Ascending aorta (tissue), 2 donors: ENCODE measurements at places on chromosomes 12 and 14.

GRCh38 chr12:91617818-91618217 lies 435.2 kb upstream of the DCN start:
- no peak for DNase-seq

DNA sequence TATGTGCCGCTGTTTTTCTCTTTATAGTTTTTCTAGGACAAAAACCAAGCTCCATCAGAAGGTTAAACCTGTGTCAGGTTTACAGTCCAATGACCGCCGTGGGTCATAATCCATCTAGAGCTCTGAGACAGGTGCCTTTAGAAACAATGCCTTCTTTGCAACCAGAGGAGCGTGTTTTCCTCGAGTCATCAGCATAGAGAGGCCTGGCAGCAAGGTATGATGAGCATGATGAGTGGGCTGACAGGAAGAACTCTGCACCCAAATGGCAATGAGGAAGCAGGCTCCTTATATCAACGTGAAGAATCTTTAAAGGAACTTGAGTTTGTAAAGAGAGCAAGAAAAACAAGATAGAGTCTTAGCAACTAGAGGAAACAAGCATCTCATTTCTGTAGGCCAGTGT lies 60.5 kb upstream of the NUDT4 start:
- DNase-seq = no peak

- no peak for DNase-seq
Measured at GRCh38 chr12:79674629-79675028, 16.1 kb downstream of the PAWR start.

GRCh38 chr14:75313294-75313693 lies 34.7 kb downstream of the FOS start:
- DNase-seq = no peak

GRCh38 chr14:72925171-72925759 lies 999 bp upstream of the DCAF4 start:
- DNase-seq = no peak
